Endothelial cell of umbilical vein (primary cell): ENCODE measurements at places on chromosomes 13 and 19.

DNA sequence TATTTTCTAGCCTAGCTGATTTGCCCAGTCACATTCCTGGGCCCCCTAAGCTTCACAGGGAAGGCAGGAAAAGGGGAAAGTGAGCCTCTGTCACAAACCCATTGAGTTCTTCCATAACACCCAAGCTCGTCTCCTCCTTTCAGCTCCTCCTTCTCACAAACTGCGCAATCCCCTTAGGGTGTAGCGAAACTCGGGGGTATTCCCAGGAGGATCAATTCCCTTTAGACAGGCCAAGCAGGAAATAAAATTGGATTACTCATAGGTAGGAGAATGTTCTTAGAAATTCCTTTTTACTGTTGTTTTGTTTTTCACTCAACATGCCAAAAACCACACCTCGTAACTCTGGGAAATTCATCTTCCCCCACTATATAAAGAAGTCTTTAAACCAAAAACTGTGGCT is 139.3 kb downstream of the IRS2 start:
- DNase-seq = no peak

DNA sequence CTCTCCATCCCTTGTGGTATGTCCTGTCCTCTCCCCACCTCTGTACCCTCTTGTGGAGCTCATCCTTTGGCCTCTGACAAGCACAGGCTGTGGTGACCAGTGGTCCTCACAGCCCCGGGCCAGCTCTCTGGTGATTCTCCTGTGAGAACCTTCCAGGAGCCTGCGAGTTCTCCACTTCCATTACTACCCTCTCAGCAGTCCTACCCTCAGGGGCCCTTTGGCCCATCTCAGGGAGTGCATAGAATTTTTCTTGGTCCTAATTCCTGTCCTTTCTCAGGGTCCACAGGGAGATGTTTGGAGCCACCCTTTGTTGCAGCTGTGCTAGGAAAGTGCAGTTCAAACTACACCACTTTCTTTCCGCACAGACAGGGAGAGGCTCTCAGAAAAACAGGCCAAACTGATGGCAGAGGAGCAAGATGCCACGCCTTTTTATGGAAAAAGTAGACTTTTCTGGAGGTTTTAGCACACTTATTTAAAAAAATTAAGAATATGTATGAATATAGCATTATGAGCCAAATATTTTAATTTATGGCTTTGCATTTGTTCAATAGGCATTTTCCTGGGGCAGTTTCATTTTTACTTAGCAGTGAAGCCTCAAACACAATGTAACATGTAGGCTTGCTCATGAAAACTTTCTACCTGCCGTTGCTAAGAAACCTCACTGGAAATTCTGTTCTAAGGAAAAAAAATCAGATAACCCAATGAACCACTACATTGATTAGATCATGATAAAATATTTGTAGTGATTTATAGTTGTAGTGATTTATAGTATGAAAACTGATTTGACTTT is 92.0 kb downstream of the GPR12 start:
- no peak for DNase-seq

GRCh38 chr19:43570174-43570791 is 5.0 kb downstream of the XRCC1 start:
- no peak for DNase-seq

DNA sequence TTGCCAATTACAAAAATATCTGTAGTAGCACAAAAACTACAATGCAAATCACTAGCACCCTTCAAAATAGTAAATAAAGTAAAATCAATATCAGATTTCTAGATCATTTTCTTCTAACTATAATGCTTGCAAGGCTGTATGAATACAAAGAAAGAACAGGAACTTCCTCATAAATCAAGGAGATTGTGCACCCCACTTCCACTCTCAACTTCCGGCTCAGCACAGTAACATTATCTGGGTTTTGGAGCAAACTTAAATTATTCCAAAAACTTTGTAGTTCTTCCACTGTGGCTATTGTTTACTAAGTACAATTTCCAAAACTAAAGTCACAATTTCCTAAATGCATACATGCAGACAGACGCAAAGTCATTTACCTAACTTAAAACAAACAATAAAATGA is 778.3 kb upstream of the SLC10A2 start:
- DNase-seq = no peak

DNA sequence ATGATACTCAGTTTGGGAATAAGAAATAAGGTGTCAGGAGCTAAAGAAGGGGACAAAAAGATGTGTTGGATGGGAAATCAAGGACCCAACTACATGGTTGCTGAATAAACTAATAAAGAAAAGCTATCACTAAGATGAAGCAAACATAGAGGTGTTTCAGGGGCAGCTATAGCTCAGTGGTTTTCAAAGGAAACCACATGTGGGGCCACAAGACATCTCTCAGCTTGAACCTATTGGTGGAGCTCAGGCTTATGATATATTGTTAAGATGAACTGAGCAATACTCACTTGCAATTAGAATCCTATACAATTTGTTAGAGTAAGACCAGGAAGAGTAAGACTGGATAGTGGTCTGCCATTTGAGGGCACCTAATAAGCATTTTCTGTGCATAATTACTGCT is 45.1 kb upstream of the SPRY2 start:
- no peak for DNase-seq

DNA sequence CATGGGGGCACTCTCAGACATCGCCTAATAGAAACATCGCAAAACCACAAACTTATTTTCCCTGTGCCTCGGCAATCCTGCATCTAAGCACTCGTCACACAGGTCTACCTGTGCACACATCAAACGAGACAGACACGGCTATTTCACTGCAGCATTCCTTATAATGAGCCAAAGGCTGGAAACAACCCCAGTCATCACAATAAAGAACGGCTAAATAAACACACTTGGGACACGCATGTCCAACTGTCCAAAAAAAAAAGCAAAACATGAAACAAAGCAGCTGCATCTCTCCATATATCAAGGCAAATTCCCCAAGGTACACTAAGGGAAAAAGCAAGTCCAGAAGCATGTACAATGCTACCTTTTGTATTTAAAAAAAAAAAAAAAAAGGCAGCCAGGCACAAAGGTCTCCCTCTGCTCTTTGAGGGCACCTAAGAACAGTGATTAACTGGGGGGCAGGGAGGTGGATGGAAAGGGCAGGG is 27.2 kb upstream of the CCNP start:
- DNase-seq = no peak

DNA sequence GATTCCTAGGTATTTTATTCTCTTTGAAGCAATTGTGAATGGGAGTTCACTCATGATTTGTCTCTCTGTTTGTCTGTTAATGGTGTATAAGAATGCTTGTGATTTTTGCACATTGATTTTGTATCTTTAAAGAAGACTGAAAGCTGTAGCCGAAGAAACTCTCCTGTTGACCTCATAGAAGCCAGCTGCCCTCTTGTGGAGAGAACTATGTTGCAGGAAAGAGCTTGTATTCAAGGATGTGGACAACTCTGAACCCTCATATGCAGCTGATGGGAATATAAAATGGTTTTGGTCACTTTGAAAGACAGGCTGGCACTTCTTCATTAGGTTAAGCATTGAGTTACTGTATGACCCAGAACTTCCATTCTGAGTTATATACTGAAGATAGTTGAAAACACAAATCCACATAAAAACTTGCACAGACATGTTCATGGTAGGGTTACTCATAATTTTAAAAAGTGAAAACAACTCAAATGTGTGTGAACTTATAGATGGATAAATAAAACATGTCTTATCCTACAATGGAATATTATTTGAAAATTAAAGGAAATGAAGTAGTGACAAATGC is 65.8 kb upstream of the SLITRK6 start:
- DNase-seq = no peak

- no peak for DNase-seq
Observed at GRCh38 chr13:98710521-98710920, 42.0 kb downstream of the SLC15A1 start.

DNA sequence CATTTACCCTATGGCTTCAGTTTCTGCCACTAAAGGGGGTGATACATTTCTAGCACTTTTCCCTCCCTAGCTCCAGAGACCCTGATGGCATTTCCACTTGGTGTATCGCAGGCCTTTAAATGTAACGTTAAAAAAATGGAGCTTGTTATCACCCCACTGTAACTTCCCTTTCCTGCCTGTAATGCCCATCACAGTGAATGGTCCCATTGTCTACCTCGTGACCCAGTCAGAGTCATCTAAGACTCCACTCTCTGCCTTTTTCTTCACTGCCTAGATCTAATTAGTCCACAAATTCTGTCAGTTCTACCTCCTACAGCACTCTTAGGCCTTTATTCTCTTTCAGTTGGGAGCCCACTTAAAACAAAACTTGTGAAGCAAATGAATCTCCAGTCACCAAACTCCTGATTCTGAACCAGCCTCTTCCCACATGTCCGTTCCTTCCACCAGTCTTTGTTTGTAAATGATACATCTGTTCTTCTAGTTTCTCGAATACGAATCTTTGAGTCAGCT is 64.8 kb downstream of the NHLRC3 start:
- DNase-seq = no peak

DNA sequence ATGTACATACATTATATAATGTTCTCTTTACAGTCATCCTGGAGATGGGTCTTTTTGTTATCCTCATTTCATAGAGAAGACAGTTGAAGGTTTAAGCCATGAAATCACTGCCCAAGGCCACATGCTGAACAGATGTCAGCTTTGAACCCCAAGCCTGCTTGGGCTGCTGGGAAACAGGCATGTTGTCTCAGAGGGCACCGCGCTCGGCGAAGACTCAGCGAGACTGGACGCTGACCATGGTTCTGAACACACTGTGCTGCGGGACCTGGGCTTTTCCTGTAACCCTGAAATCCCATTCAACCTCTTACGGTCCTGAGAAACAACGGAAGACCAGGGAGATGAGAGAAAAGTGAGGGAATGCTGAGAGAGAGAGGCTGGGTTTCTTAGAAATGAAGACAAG is 27.3 kb downstream of the LRFN3 start:
- DNase-seq = peak; percentile 55

- no peak for DNase-seq
Observed at GRCh38 chr13:94607939-94608338, 6.3 kb downstream of the GPR180 start.

- DNase-seq = no peak
Observed at GRCh38 chr19:30696514-30696913, 324.3 kb downstream of the ZNF536 start.

- DNase-seq = no peak
Observed at GRCh38 chr13:80931118-80931517, 590.2 kb upstream of the SPRY2 start.

GRCh38 chr13:114315074-114315785 is 927 bp downstream of the CHAMP1 start:
- peak; percentile 9 for DNase-seq

DNA sequence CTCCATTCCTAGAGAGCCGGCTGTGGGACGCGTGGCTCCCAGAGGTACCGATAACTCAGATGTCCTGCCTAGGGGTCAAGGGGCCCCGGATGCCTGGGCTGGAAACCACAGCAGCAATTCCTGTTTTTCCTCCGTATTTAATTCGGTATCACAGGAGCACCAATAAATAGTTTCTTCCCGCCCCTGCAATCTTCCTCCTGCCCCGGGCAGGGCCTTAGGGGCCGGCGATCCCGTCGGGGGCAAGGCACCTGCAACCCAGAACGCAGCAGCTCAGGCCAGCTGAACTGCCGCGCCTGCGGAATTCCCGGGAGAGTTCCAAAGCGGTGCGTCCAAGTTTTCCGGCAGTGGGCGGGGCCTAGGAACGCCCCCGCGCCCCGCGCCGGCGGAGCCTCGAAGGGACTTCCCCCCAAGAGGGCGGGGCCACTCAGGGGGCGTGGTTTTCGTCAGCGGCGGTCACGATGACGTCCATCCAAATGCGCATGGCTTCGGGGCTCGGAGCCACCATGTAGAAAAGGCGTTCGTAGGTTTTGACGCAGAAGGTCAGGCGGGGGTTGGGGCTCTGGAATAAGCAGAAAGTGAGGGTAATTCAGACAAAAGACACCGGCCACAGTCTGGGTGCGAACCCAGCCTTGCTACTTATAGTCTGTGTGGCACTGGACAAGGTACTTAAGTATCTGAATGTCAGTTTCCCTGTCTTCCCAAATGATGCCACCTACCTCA is 9.7 kb upstream of the LYPD3 start:
- peak; percentile 95 for DNase-seq

DNA sequence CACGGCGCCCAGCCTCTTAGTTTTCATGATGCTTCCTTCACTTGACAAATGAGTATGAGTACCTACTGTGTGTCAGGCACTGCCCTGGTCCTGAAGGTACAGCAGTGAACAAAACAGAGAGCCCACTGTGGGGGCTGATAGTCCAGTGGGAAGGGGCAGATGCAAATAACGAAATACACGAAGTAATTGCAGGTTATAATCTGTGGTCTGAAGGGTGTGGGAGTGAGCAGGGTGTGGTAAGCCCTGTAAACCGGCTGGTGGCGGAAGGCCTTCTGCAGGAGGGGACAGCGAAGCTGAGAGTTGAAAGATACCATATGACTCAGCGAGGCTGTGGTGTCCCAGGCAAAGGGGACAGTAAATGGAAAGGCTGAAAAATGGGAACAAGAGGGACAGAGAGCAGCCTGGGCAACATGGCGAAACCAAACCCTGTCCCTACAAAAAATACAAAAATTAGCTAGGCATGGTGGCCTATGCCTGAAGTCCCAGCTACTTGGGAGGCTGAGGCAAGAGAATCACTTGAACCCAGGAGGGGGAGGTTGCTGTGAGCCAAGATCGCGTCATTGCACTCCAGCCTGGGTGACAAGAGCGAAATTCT is 60.5 kb downstream of the MAP4K1 start:
- DNase-seq = no peak

- DNase-seq = no peak
Observed at GRCh38 chr19:47146920-47147319, 16.3 kb downstream of the SAE1 start.

DNA sequence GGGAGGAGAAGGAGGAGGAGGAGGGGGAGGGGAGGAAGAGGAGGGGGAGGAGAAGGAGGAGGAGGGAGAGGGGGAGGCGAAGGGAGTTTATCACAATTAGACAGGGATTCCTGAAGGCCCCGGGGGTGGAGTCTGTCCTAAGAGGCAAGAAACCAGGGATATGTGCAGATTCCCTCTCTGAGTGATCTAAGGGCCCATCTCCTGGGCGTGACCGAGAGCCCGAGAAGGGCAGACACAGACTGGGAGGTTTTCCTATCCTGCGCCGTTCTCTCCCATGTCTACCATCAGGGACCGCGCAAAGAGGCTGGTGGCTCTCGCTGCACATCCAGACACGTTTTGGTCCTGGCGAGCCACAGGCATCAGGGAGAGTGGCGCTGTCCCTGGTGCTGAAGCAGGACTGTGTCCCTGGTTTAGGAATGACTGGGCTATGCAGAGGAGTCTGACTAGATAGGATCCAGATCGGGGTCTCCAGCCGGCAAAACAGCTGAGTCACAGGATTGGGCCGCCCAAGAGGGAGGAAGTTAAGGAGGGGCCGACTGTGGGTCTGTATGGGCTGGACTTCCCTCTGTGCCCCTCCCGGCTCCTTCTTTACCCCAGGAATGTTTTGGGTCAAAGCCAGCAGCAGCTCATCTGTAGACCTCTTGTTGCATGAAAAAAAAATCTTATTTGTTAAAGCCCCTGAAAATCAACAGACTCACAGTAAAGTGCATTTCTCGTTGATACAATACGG is 17.9 kb upstream of the ZNF175 start:
- peak; percentile 48 for DNase-seq

DNA sequence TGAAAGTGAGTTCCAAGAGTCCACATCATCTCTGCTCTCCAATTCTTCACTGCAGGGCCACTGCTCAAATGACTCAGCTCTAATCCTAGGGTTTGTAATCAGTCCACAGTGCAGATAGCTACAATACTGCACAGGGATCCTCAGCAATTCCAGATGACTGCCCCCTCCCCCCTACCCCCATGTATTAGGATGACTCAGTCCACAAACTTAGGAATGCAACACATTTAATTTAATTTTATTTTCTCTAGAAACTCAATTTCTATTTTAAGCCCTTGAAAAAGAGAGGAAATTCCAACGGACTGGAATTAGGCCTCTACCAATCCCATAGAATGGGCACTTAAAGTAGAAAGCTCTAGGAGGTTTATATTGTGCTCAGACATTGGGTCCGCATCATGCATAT is 173.8 kb upstream of the SOX21 start:
- DNase-seq = no peak

- DNase-seq = no peak
Observed at GRCh38 chr19:5992756-5993155, 14.8 kb upstream of the RANBP3 start.
